ENCODE measurements at places on chromosomes 6 and 20.

GRCh38 chr20:24211972-24212371 lies 223.4 kb upstream of the GGTLC1 start:
- DNase-seq: no peak

GRCh38 chr6:160265869-160266476 lies 7.4 kb upstream of the SLC22A2 start:
- DNase-seq: no peak

DNA sequence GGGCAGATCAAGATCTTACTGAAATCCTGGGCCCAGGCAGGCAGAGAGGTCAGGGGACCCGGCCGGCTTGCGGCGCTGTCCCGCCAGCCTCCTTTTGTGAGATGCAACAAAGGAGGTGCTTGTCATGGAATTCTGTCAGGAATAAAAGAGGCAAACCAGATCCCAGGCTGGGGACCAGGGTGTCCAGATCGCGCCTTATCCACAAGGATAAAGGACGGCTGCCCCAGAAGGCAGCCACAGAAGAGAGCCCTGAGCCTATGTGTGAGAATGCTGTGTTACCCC lies 42.6 kb upstream of the CDH22 start:
- DNase-seq: no peak

DNA sequence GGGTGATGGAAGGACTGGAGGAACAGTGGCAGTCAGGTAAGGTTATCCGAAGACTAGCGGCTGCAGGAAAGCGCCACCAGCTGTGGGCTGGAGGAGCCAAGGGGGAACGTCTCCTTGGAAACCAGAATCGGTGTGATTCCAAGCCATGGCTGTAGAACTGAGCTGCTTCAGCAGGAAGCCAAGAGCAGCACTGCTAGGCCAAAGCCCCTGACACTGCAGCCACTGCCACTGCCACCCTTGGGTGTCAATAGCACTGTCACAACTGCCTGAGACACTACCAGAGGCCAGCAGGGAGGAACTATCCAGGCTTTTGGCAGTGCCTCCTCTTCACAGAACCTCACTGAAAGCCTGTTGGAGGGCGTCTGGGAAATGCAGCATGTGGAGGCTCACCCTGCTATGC lies 289.6 kb upstream of the SUPT3H start:
- DNase-seq: no peak

DNA sequence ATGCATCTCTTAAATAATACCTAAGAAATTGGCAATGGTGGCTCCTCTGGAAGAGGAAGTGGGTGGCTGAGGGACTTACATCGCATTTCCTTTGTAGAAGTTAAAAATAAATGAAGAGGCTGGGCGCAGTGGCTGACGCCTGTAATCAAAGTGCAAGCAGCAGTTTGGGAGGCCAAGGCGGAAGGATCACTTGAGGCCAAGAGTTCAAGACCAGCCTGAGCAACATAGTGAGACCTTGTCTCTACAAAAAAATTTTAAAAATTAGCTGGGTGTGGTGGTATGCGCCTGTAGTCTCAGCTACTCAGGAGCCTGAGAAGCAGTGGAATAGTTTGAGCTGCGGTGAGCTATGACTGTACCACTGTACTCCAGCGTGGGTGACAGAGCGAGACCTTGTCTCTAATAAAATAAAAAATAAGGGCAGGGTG lies 12.2 kb upstream of the NCOA3 start:
- peak; percentile 55 for DNase-seq

- no peak for DNase-seq
Measured at GRCh38 chr20:47361057-47361915, 4.8 kb upstream of the ZMYND8 start.

DNA sequence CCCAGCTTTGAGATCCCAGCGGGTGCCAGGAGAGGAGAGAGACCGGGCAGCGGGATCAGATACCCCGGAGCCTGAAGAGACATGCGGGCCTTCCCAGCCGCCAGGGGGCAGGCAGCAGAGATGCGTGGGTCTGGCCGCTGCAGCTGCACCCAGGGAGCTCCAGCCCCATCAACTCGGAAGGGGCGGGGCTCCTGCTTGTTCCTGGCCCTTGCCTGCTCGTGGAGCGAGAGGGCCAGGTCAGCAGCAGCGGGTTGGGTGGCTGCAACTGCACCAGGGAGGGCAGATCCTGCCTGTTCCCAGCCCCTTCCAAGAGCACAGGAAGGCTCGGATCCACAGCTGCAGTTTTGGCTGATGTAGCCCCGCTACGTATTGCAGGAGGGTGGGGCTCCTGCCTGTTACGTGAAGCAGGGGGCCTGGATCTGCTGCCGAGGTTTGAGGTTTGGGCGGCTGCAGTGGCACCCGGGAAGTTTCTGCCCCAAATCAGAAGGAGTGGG lies 532.8 kb downstream of the RFPL4B start:
- peak; percentile 29 for DNase-seq

DNA sequence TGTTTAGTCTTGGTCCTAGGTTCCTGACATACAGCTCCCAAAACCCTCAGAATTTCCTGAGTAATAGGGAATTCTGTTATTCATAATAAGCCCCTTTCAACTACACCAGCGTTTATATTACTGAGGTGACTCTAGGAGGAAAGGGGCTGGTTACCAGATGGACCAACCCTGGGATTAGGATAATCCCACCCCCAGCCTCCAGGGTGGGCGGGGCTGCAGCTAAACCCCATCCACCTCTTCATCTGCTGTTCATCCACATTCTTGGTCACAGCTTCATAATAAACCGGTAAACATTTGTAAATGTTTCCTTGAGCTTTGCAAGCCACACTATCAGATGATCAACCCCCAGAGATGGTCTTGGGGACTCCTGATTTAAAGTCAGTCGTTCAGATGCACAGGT lies 38.3 kb downstream of the NINL start:
- no peak for DNase-seq

DNA sequence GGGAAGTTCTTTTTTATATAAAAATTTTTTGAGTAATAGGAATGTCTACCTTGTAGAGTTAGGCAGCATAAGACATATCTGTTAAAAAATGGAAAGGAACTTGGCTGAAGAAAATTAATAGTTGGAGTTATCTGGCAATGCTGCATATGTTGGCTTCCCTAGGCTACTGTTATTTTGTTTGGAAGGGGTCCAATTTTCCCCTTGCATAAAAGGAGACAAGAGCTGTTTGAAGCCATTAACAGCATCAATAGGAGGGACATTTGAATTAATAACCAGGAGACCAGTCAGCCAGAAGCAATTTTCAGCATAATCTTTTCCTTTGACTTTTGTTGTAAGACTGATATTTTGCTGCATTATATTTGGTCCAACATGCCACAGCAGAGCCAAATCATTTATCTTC lies 80.9 kb upstream of the TAB2 start:
- DNase-seq: no peak

- DNase-seq: peak; percentile 82
Measured at GRCh38 chr6:26286168-26286877, 78.7 kb upstream of the BTN3A2 start.

- no peak for DNase-seq
Measured at GRCh38 chr6:113944701-113945100, 26.2 kb downstream of the HDAC2 start.

DNA sequence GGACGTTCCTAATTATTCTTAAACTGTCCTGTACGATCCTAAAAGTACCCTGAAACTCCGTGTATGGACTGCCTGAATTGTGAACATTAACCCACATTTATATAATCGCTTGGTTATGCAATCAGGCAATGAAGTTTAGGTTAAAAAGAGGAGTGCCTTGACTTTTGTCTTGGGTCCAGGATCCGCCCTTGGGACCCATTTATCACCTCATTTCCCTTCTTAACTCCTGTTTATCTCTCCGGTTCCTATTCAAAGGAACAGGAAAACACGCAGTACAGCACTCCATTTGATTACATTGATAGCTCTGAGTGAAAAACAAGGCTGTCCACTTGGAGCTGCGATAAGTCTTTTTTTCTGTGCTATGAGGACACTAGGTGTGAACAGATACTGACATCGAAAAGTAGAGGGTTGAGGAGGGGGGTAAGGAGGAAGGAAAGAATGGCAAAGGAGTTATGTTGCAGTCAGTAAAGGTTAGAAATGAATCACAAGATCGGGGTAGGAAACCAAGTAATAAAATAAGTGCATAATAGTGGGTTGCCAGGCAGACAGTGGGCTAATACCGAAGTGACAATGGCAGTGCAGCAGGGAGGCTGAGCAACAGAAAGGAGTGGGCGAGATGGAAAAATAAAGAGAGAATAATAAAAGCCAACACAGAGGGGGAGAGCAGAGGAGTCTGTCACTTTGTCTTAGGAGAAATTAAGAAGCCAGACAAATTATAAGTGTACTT lies 15.9 kb upstream of the PCK1 start:
- DNase-seq: no peak

DNA sequence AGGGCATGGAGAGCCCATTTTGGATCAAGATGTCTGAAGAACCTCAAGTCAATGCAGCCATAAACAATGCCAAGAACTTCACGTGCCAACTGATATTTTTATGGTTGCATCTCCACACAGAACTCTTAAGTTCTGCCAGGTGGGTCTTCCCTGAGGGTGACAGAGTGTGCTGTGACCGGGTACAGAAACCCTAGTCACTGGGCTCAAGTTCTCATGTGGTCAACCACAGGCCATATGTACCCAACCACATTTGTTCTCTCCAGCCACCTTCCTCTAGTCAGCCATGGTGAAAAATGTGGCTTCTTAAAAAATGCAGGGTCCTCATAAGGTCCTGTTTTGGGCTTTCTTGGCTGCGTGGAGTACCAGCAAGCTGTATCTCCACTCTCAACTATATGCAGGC lies 48.9 kb downstream of the CLIC5 start:
- DNase-seq: no peak

GRCh38 chr6:147205690-147206600 lies 1.7 kb downstream of the STXBP5 start:
- no peak for DNase-seq

- no peak for DNase-seq
Measured at GRCh38 chr6:41713159-41713649, 22.2 kb downstream of the TFEB start.

DNA sequence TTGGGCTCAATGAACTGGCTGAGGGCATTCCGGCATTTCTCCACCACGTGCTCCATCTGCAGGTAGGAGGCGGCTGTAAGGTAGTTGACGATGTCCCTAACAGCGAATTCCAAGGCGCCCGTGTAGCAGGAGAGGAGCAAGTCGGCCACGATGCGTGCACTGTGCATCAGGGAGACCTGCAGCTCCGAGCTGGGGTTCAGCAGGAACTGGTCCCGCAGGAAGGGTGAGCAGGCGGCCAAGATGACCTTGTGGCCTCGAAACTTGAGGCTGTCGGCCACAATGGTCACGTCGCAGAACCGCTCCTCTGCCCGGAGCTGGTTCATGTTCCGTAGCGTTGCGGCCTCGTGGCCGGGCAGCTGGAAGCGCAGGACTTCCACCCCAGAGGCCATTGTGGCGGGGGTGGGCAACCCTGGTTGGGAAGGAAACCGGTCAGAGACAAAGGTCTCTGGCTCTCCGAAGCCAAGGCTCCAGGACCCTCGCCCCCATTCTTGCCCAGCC lies 920 bp downstream of the ZBTB12 start:
- no peak for DNase-seq

DNA sequence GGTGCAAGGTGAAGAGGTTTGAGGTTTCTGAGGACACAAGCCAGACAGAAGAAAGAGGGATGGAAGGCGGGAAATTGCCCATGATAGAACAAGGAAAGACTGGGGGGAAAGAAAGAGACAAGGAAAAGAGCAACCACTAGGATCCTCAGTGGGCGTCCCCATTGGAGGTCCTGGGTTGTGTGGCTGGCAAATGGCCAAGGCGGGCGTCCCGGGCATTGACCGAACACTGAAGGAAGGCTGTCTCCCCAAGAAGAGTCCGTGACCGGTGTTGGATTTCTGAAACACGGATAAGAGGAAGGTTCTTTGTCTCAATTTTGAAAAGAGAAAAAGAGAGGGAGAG lies 746.6 kb upstream of the ADGRB3 start:
- DNase-seq: no peak

DNA sequence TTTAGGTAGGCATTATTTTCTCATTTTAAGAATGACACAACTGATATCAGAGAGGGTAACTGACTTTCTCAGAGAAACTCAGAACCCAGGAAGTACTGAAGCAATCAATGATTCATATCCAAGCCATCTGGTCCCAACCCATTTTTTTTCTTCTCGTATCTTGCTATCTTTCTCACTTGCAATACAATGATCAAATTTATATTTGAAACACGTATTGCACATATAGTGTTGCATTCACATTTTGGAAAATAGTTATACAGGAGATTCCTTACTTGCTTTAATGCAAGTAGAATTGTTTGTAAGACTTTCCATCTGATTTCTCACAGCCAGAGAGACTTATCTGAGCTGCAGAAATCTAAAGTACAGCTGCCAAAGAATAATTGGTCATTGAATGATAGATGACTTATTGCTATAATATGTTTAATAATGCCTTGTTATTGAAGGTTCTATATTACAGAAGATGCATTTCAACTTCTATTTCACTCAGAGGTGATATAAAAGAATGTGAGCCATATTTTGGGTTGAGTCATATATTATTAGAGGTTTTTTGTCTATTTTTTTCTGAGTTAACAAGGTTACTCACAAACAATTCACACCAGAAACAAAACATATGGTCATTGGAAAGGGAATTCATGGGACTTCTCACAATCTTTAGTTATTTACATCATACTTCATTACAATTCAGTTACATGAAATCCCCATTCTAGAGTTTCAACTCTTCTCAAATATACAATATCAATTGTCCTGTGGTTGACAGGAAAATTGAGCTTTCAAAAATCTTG lies 337.5 kb upstream of the CITED2 start:
- no peak for DNase-seq

- DNase-seq: no peak
Measured at GRCh38 chr6:43060034-43060754, 763 bp downstream of the KLC4 start.

- no peak for DNase-seq
Measured at GRCh38 chr6:84804720-84805119, 40.3 kb upstream of the TBX18 start.

GRCh38 chr6:14187406-14187805 lies 69.8 kb downstream of the CD83 start:
- no peak for DNase-seq

DNA sequence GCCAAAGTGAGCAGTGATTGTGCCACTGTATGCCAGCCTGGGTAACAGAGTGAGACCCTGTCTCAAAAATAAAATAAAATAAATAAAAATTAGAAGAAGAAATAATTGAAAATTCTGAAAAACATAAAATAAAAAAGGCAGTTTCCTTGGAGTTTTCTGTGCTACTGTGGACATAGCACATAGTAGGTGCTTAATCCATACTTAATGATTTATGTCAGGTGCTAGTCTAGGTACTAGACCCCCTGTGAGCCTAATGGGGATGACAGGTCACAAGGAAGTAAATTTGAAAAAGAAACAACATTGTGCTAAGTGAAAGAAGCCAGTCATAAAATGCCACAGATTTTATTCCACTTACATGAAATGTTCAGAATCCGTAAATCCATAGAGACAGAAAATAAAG lies 9.2 kb upstream of the SLC9A8 start:
- no peak for DNase-seq

GRCh38 chr20:49587111-49587570 lies 19.2 kb upstream of the PTGIS start:
- DNase-seq: no peak

DNA sequence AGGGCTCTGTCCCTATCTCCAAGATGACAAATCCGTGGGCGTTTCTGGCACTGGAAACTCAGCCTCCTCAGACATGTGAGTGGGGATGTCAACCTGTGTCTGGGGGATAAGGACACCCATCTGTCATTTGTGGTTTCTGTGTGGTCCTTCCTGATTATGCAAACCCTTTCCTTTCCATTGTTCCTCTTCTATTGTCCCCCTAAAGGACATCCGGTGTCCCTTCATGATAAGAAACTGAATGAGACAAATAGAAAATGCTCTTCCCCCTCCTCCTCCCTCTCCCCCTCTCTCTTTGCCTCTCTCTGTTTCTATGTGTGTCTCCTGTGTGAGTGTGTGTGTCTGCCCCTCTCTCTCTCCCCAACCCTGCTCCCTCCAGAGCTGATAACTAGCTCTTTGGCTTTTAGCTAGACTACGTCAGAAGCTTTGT lies 11.5 kb upstream of the GLP1R start:
- no peak for DNase-seq

All from CD4-positive, alpha-beta T cell treated with Interleukin-17A for 4 hours (primary cell).